ENCODE measurements at places on chromosomes 3 and 15. TPM values are rescaled to one million over a fixed set of nuclear protein-coding genes. Genes with fewer than 3 reads are reported as not detected.

CHRNA5 gene
- 0.56 TPM for total RNA-seq

SLC6A20 gene
- total RNA-seq = 0.11 TPM

CEP19 gene
- total RNA-seq = 0.39 TPM

GRCh38 chr3:179720196-179720595, 67.4 kb downstream of the USP13 start:
- DNase-seq = no peak

DNA sequence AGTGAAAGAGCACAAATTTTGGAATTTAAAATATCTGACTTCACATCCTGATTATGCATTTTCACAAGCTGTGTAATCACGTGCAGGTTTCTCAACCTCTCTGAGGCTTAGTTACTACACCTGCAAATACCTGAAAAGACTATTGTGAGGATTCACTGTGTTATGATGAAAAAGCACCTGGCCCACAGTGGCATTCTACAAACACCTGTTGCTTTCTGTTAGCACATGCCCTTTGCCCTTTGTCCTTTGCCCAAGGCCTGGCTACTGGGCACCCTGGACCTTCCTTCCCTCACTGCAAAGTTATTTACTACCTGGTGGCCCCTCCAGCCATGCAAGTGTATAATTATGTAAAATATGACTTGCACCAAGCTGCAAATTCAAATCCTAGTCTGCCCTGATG, 227.5 kb downstream of the CADPS start:
- no peak for DNase-seq

- DNase-seq = no peak
Observed at GRCh38 chr15:83764201-83764838, 110.4 kb downstream of the ADAMTSL3 start.

- no peak for DNase-seq
Observed at GRCh38 chr3:7166460-7166859, 305.5 kb downstream of the GRM7 start.

DNA sequence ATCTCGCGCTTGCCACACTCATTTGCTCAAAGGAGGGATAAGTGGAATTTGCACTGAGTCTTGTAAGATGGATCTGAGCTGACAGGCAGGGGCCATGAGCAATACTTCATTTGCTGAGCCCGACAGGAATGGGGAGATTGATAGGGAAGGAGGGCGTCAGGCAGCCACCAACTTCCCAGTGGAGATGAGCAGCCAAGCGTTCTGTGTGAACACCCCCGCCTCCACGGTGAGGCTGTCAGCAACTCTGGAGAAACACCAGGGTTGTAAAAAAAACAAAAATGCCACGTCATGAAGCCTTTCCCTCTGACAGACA, 36.8 kb downstream of the TLE3 start:
- DNase-seq = no peak

- DNase-seq = no peak
Observed at GRCh38 chr15:81221449-81221848, 24.8 kb downstream of the IL16 start.

- no peak for DNase-seq
Observed at GRCh38 chr3:36232797-36233489, 147.4 kb upstream of the STAC start.

Data from CD8-positive, alpha-beta T cell (primary cell).